ENCODE measurements at places on chromosomes 13 and 19.
A peak's percentile ranks its signal among the peaks of the same experiment; 100 is the strongest.

DNA sequence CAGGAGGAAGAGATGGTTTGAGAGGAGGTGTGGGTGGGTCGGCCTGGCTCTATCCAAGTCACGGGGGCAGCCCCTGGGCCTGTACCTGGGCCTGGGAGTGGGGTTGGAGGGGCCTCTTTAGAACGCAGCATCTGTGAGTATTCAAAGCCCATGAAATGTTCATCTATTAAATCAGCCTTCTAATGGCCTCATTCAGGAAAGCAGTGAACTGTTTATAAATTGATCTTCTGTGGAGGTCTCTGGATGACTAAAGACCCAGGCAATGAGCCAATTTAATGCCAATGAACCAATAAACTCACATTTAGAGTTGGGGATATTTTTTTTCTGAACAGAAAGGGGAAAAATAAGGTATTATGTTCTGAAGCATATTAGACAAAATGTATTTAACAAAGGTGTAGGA, 19.9 kb upstream of the GGACT start:
- no peak for DNase-seq

DNA sequence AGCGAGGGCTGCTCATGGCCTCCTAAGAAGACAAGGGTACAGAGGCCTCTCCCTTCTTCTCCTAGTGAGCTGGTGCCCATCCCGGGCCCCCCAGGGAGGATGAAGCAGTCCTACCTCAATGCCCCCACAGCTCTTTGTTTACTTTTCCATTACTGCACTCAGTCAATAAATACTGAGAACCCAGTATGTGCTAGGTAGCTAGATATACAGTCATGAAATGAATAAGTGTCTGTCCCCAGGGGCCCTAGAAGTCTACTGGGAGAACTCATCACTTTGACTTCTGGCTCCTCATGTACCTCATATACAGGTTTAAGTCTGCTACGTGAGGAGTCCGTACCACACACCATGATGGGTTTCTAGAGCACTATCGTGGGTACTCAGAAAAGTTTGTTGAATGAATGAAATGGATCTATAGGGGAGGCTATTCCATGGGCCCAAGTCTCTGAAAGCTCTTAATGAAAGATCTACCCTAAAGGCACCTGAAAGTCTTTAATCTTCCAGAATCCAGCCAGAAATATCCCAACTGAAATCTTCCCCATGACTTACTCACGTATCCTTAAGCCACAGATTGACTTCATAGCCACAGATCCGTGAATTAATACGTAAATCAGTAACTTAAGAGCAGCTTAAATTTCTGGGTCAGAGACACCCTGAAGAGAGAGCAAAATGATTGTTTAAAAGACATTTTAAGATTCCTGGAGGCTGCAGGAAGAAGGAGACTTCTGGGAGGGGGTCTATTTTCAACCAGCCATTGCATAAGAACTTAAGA, 51.6 kb upstream of the POMP start:
- no peak for DNase-seq

- DNase-seq: peak; percentile 23
Observed at GRCh38 chr19:23914402-23915286, at the start of gene ZNF726. Gene ZNF726 (plus strand): TSS chr19:23914886. CDS start chr19:23914995, 109 bp downstream.

GRCh38 chr19:6613711-6614110, 22.8 kb upstream of the CD70 start:
- DNase-seq: no peak

DNA sequence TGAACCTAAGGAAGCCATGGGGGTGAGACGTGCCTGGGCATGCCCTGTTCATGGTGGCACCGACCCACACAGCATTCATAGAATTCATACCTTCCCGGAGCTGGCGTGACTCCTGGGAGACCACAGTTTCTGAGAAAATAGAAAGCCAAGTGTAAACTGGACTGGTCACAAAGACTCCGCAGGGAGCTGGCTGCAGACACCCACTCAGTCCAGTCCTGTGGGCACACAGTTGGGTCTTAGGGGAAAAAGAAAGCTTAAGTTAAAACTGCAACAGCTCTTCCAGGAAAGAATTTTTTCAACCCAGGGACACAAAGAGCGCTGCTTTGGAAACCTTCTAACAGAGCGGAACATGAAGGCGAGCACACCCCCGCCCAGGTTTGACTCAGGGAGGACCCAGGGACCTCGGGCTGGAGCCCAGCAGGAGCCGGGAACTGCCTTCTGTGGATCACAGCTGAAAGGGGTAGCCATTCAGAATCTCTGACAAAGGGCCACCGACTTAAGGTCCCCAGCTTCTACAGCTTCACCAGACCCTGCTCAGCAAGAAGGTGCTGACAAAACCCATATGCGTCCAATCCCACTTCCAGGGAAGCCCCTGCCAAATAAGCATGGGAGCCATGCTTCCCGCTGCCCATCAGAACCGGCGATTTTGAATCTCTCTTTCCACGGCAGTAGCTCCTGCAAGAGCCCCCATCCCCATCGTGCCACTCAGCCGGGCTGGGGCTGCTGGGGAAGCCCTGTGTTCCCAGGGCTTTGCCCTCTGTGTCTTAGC, 183.7 kb downstream of the COL4A1 start:
- DNase-seq: no peak

GRCh38 chr13:98213354-98213753, 36.3 kb upstream of the RNF113B start:
- no peak for DNase-seq

DNA sequence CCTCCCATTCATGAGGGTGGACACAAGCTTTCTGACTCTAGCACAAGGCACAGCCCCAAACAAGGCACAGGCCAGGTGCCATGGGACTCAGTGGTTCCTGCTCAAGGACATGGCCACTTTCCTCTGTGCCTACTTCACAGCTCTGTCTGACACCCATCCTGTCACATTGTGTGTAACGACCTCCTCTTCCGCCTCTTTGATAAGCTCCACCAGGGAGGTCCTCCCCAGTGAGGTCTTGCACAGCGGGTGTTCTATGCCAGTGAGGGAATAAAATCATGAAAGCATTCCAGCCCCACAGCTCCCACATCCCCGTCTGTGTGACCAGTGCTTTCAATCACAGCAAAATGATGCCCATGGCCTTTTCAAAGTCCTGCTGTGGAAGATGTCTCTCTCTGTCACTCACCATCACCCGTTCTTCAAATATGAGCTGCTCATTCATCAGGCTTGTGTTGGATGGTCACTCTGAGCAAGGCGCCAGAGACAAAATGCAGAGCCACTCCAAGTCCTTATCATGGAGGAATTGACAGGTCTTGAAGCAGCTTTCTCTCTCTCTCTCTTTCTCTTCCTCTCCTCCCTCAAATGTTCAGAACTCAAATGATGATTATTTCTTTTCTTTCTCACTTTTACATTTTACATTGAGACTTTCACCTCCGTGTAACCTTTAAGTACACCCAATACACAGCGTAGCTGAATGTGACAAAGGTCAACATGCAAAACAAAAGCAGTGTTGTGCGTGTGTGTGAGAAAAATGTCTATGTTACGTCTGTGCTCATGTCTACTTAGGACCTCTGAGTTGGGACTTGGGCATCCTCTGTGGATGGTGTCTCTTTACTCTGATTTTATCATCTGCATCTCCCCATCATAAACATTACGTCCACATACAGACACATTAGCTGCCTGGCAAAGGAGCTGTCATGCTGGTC, 8.0 kb upstream of the SPATA13 start:
- no peak for DNase-seq

DNA sequence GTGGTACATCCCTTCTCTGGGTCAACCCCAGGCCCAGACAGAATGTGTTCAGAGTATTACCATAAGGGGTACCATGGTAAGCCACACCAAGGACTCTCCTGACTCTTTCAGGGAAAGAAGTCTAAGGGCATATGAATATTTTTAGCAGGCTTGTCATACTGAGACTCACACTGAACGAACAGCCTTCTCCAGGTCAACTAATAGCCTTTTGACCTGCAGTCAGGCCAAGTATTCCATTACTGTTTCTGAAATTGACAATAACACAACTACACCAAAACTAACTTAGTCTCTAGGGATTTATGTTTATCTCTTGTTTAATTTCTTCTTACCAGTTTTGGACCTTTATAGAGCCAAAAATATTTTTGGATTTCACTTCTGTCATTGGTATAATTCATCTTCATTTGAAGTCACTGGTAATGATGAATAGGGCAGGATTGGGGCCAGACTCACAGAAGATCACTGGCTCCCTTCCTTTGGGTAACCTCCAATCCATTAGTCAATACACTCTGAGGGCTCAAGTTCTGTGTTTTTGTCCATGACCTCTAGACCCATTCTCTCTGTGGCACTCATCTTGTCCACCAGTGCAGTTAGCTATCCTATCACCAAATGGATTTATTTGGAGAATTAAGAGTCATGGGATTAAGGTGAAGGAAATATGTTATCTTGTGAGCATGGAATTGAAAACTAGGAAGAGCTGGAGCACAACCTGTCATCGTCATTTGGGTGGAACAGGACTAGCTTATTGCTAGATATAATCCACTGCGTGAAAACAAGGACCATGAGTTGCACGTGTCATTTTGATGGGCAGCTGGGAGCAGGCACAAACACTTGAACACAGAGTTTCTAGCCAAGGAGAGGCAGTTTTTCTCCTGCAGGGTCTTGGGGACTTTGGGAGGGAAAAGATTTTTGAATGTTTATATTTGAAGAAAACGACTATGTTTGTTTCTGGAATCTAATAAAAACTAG, 313.3 kb downstream of the DCLK1 start:
- DNase-seq: no peak

GRCh38 chr13:49213997-49214916, 5.9 kb upstream of the MLNR start:
- DNase-seq: no peak

- no peak for DNase-seq
Observed at GRCh38 chr19:50447750-50448149, 15.1 kb downstream of the MYBPC2 start.
